ENCODE measurements at places on chromosomes 12 and 14. TPM values are rescaled to one million over a fixed set of nuclear protein-coding genes. Genes with fewer than 3 reads are reported as not detected.

The CPNE8 gene
- 0.90 TPM for total RNA-seq

DNA sequence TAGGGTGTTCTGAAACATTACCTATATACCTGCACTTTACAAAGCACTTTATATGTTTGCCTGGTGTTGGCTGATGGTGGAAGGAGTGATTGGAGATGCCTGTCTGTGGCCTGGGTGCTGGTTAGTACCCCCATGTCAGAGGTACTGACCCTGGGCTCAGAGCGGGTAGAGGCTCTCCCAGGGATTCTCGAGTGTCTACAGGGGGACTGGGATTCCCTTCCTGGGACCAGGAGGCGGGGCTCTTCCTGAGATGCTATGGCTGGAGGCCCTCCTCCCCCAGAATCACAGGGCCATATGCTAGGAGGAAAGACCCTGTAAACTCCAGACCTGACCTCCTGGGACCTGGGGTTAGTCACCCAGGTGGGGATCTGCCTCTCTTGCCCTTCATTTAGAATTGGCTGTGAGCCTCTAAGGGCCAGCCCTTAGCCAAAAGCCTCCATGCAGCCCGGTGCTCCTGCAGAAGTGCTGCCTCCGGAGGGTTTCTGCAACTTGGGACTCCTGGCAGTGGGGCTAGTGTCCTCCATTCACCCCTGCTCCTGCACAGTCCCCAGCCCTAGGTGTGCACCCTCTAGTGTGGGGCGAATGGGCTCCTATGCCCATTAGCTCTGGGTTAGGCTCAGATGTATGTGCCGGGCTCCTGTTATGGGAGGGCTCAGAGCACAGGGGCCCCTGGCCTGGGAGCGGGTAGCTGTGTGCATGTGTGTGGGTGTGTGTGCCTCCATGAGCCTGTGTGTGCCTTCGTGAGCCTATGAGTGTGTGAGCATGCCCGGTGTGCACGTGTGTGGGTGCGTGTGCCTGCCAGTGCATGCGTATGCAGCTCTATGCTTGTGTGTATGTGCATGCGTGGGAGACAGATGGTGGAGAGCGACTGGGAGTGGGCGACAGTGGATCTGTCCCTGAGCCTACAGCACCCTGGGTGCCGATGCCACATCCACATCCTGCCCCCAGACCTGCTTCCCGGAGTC is 36.6 kb downstream of the RTL1 start:
- DNase-seq, result no peak

DNA sequence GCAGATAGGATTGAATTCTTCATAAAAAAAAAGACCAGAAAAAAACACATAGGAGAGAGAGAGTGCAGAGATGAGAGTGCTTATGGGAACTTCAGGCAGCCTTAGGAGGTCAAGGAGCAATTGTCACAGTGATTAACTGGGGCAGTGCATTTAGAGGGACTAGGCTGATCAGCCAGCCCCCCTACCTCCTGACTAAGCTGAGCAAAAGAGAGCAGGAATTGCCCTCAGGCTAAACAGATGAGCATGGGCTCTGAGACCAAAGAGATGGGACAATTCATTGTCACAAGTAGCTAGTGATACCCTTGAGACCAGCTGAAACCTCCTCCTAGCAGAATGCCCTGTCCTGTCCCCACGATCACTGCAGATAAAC is 124.0 kb downstream of the BTG1 start:
- DNase-seq, result no peak

The CCDC175 gene
- total RNA-seq, result not detected

- DNase-seq, result no peak
Measured at GRCh38 chr14:61932974-61933373, 170.8 kb downstream of the SNAPC1 start.

- peak; percentile 63 for DNase-seq
Measured at GRCh38 chr14:68552602-68553001, 240.3 kb downstream of the ZFP36L1 start.

The TRAF3 gene
- total RNA-seq, result 48.2 TPM

DNA sequence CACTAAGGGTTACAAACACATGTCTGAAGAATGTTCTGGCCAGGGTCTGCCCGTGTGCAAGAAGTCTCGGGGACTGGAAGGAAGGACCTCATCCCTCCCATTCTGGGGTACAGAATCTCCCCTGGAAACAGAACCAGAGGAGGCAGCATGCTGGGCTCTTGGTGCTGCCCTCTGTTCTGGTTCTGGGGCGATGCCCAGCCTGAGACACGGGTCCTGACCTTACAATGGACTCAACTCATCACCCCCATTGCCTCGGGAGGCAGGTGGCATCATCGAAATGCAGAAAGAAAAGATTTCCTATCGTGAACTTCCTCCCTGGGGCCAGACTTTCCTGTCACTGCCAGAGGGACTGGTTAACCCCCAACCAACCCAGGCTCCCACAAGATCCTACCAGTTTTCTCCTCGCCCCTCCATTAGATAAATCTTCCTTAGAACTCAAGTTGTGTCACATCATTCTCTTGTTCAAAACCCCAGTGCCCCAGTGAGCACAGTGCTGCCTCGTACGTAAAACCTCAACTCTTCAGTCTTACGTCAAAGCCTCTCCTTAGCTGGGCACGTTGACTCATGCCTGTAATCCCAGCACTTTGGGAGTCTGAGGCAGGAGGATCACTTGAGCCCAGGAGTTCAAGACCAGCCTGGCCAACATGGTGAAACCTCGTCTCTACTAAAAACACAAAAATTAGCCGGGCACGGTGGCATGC is 52.1 kb downstream of the PSMA6 start:
- DNase-seq, result no peak

DNA sequence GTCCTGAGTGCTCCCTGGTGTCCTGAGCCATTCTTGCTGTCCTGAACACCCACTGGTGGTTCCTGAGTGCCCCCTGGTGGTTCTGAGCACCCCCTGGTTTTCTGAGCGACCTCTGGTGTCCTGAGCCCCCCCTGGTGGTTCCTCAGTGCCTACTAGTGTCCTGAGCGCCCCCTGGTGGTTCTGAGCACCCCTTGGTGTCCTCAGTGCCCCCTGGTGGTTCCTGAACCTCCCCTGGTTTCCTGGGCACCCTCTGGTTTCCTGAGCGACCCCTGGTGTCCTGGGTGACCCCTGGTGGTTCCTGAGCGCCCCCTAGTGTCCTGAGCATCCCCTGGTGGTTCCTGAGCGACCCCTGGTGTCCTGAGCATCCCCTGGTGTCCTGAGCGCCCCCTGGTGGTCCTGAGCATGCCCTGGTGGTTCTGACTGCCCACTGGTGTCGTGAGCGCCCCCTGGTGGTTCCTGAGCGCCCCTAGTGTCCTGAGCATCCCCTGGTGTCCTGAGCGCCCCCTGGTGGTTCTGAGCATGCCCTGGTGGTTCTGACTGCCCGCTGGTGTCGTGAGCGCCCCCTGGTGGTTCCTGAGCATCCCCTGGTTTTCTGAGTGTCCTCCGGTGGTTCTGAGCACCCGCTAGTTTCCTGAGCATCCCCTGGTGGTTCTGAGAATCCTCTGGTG is 473.1 kb downstream of the TMEM121 start:
- DNase-seq, result peak; percentile 40

DNA sequence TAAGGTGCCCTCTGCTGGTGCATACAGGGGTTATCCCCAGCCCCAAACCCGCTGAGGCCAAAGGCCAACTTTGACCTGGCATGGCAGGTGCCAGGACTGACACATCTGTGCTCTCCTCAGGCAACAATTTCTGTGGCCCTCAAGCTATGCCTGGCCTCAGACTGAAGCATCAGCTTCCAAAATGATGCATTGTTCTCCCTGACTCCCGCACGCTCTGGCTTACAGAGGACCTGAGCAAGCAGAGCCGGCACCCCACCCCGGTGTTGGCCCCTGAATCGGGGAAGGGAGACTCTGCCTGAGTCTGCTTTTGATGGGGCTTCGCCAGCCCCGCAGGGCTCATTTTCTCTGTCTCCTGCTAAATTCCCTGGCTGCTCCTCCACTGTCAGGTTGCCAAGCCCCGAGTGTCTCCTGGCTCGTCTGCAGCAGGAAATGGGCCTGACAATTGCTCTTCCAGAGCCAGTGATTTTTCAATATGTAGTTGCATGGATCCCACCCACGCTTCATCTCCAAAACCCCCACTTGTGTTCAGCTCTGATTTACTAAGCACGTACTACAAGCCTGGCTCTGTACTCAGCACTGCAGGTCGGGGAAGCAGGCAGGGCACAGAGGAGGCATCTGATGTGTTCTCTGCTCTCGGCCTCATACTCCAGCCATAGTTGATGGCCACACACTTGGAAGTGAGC is 126.1 kb downstream of the SLC38A6 start:
- DNase-seq, result peak; percentile 94
